ENCODE measurements at places on chromosomes 6 and 20.

DNA sequence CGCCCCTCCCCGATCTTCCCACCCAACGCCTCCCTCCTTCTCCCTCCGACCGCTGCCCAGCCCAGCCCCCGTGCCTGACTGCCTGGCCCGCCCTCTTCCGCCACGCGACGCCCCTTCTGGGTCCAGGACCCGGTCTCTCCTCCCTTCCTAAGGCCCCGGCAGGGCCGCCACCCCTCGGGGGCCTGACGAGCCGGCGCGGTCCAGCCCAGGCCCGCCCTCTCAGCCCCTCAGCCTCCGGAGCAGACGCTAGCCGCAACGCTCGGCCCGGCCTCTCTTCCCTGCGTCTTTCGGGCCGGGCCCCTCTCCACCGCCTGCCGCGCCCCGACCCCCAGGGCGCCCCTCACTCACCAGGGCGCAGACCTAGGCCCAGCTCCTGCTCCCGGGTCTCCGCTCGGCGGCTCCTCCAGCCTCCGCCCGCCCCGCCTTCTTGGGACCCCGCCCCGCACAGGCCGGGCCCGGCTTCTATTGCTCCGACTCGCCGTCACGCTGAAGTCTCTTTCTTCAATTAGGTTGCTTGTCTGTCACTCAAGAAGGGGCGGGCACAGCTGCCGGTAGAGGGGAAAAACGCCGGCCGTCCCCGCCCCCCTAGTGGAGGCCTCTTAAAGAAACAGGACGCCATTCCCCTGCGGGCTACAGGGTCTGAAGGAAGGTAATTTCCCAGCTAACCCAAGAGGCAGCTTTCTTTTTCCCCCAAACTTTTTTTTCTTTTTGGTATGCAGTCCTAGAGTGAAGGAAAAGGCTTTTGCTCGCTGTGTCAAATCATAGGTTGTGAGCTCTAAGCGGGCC, at the start of gene ELMO2:
TSS of gene ELMO2 (minus strand) at position 416 of the 786 bp plus-strand sequence. CDS start 12,133 bp downstream, outside the sequence.
- peak; percentile 99 for DNase-seq

DNA sequence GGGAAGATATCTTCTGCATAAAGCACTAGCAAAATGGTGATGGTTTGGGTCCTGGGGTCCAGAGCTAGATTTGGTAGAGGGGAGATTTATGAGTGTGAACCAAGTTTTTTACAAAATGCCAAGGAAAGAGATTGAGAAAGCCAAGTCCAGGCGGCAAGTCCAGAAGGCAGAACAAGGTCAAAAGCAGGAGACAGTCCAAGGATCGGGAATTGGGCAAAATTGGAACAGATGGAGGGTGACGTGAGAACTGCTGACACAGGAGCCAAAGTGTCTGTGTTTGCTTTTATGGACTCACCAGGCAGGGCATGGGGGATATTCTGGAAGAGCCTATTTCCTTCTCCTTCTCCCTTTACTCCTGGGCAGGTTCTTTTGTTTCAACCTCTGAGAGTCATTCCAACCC, 4.1 kb downstream of the NHLRC1 start:
- no peak for DNase-seq

- peak; percentile 99 for DNase-seq
These were observed 103.7 kb downstream of the TOX2 start for GRCh38 chr20:44018259-44018941.

- no peak for DNase-seq
These were observed 24.5 kb downstream of the FAM110A start for GRCh38 chr20:858011-858410.

DNA sequence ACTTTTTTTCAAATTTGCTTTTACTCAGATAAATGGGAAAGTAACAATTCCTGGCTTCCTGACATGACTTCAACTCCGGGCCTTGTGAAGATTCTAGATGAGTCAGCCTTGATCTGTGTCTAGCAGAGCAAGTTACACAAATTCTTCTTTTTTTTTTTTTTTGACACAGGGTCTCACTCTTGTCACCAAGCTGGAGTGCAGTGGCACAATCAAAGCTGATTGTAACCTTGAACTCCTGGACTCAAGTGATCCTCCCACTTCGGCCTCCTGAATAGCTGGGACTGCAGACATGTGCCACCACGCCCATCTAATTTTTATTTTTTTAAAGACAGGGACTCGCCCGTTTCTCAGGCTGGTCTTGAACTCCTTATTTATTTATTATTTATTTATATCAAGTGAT, 7.3 kb upstream of the ARHGAP18 start:
- no peak for DNase-seq

DNA sequence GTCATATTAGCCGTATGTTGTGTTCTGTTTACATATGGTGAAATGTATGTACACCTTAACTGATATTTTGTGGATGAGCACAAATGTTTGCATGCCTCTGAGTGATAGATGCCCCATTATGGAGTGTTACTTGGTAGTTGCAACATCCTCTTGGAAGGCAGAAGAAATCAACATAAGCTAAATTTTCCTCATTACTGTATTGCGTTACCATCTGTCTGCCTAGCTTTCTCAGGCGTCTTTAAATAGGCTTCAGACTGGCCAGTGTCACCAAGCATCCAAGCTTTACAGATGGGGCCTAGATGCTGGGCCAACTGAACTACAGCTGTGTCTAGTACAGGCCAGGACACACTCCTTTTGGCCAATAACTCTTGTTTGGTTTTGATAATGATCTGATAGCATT, 250.6 kb downstream of the SAMD5 start:
- no peak for DNase-seq

DNA sequence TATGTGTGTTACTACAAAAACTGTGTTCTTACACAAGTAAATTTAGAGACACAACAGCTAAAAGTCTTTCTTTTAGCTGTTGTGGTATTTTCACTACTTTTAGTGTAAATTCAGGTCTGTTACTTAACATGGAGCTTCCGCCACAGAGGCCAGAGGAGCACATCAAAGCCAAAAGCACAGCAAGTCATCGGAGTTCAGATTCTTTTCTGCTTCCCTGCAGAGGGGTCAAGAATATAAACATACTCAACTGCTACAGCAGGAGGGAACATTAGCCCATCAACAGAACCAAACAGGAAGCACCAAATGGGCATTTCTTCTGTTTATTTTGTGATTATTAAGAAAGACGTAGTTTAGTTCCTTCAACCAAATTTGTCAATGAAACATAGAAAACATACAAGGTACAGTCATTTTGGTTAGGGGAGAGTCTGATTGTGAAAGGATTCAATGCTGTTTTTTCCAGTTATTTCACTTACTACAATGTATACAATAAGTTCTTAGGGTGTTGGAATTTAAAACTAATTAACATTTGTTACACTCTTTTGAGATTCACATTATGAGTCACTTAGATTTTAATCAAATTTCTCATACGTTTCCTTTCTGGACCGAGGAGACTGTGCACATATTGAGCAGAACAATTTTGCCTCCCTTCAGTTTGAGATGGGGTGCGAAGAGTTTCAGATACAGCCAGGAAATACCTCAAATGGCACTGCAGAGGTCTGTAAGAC, 42.8 kb upstream of the DSE start:
- DNase-seq, result no peak

DNA sequence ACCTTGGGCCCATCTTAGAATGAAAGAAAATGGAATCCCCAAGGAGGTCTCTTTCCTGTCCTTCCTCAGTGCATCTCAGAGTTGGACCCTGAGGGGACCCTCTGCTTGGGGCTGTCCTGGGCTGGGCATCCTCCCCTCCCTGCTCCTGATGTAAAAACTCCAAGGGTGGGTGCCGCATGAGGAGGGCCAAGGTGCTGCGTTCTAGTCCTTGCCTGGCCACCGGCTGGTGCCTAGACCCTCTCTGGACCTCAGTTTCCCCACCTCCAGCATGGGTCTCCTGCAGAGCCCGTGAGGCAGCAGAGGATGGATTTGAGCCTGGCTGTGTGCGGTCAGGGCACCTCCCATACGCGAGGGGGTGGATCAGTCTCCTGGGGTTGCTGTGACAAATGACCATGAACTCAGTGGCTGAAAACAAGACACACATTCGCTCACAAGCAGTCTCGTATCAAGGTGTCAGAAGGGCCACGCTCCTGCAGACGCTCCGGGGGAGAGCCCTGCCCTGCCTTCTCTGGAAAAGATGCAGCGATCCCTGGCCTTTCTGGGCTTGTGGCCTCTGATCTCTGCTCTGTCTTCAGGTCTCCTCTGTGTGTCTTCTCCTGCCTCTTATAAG, 54.7 kb downstream of the CHMP4B start:
- no peak for DNase-seq

DNA sequence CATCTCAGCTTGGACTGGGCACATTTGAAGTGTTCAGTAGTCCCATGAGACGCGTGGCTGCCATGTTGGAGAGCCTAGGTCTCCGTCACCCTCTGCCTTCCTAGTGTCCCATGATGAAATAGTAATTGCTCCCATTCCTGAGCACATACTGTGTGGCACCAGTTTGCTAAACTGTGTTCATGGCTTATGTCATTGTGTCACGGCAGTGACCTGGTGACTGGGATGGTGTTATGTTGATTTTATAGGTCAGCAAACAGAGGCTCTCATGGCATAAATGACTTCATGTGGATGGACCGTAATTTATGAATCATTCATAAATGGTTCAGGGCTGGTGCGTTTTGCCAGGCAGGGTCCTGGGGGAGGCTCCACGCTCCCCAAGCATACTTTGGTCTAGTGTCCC, 3.8 kb downstream of the BCAS4 start:
- DNase-seq, result no peak

DNA sequence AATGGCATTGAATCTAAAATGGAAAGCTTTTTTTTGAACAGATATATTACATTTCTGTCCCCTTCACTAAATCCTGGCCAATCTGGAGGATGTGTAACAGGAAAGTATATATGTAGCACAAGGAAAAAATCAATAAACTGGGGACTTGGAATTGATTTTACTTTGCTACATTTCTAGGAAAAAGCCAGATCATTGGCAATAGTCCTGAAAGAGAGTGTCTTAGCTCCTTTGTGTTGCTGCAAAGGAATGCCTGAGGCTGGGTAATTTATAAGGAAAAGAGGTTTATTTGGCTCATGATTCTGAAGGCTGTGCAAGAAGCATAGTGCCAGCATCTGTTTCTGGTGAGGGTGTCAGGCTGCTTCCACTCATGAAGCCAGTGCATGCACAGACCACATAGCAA, 574.9 kb downstream of the HTR1B start:
- no peak for DNase-seq

DNA sequence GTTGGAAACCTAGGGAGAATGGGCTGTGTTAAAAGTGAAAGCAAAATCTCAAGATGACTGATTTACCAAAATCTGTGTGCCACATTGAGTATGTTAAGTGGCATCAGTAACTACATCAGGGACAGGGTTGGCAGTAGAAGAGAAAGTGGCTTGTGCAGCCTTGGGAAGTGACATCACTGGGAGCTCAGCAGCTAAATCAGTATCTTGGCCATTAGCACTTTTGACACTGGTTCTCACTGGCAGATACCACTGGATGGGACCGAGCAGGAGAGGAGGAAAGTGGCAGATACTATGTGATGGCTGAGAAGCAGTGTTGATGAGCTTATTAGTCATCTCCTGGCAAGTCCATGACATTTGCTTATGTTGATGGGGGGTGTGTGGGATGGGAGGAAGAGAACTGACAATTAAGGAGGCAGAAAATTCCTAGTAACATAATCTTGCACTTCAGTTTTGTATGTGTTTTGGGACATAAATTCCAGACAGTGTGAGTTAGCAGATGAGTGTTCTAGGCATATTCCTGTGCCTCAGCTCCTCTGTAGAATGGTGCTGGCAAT, 322.2 kb downstream of the SOX4 start:
- DNase-seq, result no peak

DNA sequence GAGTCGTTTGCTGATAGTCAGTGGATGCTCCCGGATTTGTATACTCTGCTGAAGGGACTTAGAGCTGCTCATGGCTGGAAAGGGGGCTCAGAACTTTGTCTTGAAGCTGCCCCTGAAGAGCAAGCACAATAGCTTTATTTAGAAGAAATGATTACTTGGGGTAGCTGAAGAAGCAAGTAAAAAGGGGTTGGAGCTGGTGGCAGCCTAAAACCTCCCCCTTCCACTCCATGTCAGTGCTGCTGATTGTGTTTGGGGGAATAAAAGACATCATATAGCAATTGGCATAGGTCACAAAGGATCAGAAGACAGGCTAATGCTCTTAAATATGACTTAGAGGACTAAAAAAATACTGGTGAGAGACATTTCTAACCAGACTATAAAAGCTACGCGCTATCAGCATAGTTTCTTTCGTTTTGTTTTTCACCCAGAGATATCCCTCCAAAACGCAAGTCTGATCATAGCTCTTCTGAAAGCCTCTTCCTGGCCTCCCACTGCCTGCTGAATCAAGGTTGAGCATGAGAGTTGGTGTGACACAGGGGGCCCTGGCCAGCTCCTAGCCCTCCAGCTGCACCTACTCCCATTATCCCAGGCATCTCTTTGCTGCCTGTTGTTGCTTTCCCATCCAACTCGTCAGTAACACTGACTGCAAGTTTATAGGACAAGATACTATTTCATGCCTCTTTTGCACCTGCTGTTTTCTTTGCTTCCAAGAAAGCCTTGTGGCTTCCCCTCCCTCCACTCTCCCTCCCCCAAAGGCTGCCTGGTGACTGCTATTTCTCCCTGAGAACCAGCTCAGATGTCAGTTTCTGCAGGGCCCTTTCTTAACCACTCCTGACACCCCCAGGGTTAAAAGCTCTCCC, 33.9 kb upstream of the SGK1 start:
- peak; percentile 14 for DNase-seq

GRCh38 chr6:106187424-106187982, 101.4 kb downstream of the PRDM1 start:
- no peak for DNase-seq

- no peak for DNase-seq
These were observed 16.4 kb downstream of the PRSS16 start for GRCh38 chr6:27263886-27264285.

DNA sequence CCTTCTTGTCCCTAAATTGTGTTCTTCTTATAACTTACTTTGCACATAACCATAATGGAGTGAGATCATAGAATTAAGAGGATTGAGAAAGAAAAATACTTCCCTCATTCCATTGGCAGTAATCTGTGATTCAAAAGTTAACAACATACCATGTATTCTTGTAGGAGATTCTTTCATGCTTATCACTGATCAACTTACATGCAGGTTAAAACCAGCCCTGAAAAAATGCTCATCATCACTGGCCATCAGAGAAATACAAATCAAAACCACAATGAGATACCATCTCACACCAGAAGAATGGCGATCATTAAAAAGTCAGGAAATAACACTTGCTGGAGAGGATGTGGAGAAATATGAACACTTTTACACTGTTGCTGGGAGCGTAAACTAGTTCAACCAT, 36.5 kb upstream of the GFRAL start:
- DNase-seq, result no peak

- no peak for DNase-seq
These were observed 645.6 kb downstream of the RNF144B start for GRCh38 chr6:19032591-19033295.

- DNase-seq, result no peak
These were observed 232.8 kb downstream of the RNGTT start for GRCh38 chr6:88730611-88731011.
